ENCODE measurements at places on chromosomes 1 and 21. TPM values are rescaled to one million over a fixed set of nuclear protein-coding genes. Genes with fewer than 3 reads are reported as not detected.

DNA sequence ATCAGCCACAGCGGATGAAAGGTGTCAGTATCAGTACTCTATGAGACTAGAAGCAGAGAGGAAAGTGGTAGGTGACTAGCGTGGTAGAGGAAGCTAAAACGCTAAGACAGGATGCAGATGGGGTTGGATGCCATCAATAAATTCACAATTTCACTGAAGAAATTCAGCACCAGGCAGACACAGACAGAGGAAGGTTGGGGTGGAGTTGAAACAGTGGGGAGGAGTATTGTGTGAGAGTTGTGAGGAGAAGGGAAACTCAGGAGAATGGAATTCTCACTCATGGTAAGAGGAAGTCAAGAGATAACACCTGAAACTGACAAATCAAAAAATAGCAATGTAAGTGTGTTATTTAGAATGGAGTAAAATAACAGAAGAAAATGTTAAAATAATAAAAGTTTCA lies 208.5 kb upstream of the DAB1 start:
- H3K27ac ChIP-seq: no peak overlapping the region
- no peak overlapping the region for H3K4me3 ChIP-seq
- no peak for DNase-seq

GRCh38 chr1:113758631-113759332 lies 504 bp downstream of the PHTF1 start:
- H3K27me3 ChIP-seq: no peaks in the 10 kb centered on the region
- peak; percentile 89 for DNase-seq
- H3K4me3 ChIP-seq: peak overlapping the region; percentile 84
- peak overlapping the region; percentile 95 for H3K27ac ChIP-seq
- H3K4me1 ChIP-seq: no peaks in the 10 kb centered on the region

- H3K27ac ChIP-seq: no peak overlapping the region
- H3K27me3 ChIP-seq: no peaks in the 10 kb centered on the region
- DNase-seq: no peak
- no peaks in the 10 kb centered on the region for H3K4me1 ChIP-seq
Observed at GRCh38 chr1:187013582-187014200, 184.9 kb downstream of the PLA2G4A start.

DNA sequence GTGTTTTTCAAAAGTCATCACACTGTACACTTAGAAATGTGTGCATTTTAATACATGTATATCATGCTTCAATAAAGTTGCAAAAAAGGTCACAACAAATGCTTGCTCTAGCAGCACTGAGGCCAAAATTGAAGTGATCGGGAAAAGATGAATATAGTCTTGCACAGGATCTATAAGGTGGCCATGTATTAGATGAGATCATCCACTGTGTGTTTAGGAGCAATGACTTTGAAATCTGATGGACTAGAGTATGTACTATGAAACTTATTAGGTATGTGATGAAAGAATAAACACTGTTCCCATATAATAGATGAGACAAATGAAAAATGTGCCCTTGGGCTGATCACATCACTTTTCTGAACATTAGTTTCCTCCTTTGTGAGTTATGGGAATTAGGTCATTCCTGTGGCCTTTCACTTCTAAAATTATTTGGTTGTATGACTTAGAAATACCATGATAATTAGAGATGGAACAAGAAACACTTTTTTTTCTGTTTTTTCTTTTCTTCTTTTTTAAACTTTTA lies 984.6 kb downstream of the ADGRL2 start:
- no peaks in the 10 kb centered on the region for H3K27me3 ChIP-seq
- no peak overlapping the region for H3K4me3 ChIP-seq
- H3K4me1 ChIP-seq: no peaks in the 10 kb centered on the region
- no peaks in the 10 kb centered on the region for H3K36me3 ChIP-seq

- no peak overlapping the region for H3K4me3 ChIP-seq
- no peaks in the 10 kb centered on the region for H3K36me3 ChIP-seq
- no peaks in the 10 kb centered on the region for H3K27me3 ChIP-seq
- no peak for DNase-seq
- peaks cover 10% of the 10 kb centered on the region for H3K4me1 ChIP-seq
Observed at GRCh38 chr1:181179279-181179986, 90.9 kb downstream of the IER5 start.

DNA sequence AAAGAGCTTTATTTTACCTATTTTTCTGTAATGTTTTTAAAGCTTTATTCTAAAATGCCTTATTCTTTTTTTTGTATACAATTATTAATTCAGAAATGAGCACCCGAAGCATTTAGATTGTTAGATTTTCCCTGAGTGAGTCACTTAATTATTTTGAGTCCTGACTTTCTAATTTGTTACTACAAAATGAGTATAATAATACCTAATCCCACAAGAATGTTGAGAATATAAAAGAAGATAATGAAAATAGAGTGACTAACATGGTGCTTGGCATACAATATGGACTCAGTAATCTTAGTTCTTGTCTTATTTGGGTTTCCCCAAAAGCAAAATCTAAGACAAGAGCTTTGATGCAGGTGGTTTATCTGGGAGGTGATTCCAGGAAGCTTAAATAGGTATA lies 142.2 kb downstream of the LHX8 start:
- H3K4me1 ChIP-seq: no peaks in the 10 kb centered on the region
- no peaks in the 10 kb centered on the region for H3K27me3 ChIP-seq
- H3K27ac ChIP-seq: no peak overlapping the region
- H3K36me3 ChIP-seq: no peaks in the 10 kb centered on the region
- no peak for DNase-seq
- no peak overlapping the region for H3K4me3 ChIP-seq

GRCh38 chr1:209886219-209886536 lies 51.8 kb upstream of the SYT14 start:
- no peaks in the 10 kb centered on the region for H3K36me3 ChIP-seq
- H3K4me3 ChIP-seq: no peak overlapping the region
- no peak for DNase-seq
- H3K4me1 ChIP-seq: no peaks in the 10 kb centered on the region

- no peak for DNase-seq
- no peaks in the 10 kb centered on the region for H3K27me3 ChIP-seq
- no peak overlapping the region for H3K4me3 ChIP-seq
Observed at GRCh38 chr1:85330214-85330631, 53.8 kb upstream of the BCL10 start.

DNA sequence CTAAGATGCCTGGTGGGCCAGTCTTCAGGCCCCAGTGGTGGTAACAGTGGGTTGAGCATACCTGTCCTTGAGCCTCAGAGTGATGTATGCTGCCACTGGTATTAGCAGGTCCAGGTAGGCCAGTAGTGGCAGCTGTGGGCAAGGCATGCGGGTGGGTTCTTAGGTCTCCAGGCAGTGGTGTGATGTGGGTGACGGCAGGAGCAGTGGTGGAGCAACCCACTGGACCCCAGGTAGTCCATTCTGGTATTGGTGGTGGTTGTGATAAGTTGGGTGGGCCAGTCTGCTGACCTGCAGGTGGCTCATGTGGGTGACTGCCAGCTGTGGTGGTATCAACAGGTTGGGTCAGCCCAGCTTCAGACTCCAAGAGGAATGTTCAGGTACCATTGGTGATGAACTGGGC lies 165.0 kb upstream of the GORAB start:
- H3K27me3 ChIP-seq: no peaks in the 10 kb centered on the region
- no peak overlapping the region for H3K4me3 ChIP-seq
- H3K36me3 ChIP-seq: no peaks in the 10 kb centered on the region
- H3K27ac ChIP-seq: no peak overlapping the region
- no peaks in the 10 kb centered on the region for H3K4me1 ChIP-seq
- DNase-seq: no peak

DNA sequence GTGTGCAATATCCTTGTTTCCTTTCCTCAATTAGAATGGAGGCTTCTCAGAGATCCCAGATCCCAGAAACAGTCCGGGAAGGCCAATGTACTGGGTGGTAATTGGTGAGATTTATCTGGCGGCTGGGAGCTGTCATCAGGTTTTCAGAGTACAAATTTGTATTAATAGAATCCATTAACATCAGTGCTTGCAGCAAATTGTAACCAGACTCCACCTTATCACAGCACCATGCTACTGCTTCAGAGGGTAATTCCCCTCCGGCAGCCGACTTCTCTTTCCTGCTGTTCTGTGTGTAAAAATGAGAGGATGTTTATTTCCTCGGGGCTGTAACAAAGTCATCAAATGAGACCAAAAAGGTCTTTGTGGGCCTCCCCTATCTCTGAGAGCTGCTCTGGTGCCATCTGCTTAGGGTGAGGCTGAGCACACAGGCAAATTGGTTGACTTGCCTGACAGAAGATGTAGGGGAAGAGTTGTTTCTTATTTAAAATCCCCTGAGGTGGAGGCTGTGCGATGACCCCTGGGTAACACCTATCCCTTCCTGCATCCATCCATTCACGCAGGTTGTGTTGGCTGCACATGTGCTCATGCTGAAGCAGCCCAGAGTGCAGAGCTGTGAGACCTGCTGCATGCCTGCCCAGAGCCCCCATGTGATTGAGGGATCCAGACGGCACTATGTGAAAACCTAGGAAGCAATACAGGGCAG lies 19.2 kb downstream of the NFASC start:
- no peaks in the 10 kb centered on the region for H3K4me1 ChIP-seq
- DNase-seq: no peak
- H3K27me3 ChIP-seq: no peaks in the 10 kb centered on the region
- H3K4me3 ChIP-seq: no peak overlapping the region

DNA sequence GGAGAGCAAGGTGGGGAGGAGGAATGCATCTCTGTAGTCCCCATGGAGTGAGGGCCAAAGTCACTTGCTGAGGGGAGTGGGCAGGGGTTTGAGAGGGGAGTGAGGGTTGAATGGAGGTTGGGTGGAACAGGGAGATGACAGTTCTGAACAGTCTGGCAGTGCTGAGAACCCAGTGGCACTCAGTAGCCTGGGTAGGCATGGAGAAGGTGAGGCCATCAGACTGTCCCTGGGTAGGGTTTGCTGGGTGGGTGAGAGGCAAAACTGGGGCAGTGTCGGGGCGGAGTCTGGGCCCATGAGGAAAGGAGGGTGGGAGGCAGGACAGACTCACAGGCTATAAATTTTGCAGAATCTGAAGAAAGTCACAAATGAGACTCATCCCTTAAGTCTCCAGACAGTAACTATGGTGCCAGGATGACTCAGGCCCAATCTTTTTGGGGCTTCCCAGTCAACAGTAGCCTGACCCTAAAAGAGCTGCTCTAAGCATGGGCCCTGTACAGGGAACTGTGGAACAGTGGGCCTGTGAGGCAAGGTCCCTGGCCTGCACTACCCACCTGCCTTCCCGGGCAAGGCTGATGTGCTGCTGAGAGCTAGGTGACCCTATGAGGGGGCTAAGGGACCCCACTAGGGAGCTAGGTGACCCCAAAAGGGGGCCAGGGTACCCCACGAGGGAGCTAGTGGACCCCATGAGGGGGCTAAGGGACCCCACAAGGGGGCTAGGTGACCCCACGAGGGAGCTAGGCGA lies 51.0 kb upstream of the DMRTB1 start:
- peaks cover 4% of the 10 kb centered on the region for H3K27me3 ChIP-seq
- DNase-seq: no peak
- no peak overlapping the region for H3K27ac ChIP-seq
- no peaks in the 10 kb centered on the region for H3K4me1 ChIP-seq
- H3K4me3 ChIP-seq: no peak overlapping the region
- no peaks in the 10 kb centered on the region for H3K36me3 ChIP-seq

GRCh38 chr1:205514211-205515142 lies 10.0 kb downstream of the CDK18 start:
- H3K36me3 ChIP-seq: no peaks in the 10 kb centered on the region
- H3K4me1 ChIP-seq: peaks cover 18% of the 10 kb centered on the region
- DNase-seq: no peak
- H3K4me3 ChIP-seq: no peak overlapping the region

DNA sequence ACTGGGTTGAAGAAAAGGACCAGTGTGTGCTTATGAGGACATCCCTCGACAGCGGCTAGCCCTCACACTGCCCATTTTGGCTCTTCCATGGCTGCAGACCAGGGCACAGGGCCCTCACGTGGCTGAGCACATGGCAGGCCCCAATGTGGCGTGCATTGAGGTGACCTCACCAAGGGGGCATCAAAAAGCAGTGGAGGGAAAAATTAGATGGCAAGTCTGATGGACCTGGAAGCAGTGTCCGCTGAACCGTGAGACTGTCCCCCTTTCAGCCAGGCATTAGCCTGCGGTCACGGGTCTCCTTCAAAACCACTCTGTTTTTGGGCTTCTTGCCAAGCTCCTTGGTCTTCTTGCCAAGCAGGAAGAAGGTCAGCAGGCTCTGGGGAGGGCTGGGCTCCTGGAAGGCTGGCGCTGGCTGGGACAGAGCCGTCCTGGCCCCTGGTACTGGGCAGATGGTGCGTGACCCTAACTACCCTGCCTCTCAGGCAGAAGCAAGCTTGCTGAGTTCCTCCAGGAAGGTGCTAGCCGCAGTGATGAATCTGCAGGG lies 30.8 kb downstream of the TRIM67 start:
- DNase-seq: peak; percentile 81
- no peaks in the 10 kb centered on the region for H3K27me3 ChIP-seq
- no peak overlapping the region for H3K27ac ChIP-seq
- peaks cover 5% of the 10 kb centered on the region for H3K4me1 ChIP-seq

DNA sequence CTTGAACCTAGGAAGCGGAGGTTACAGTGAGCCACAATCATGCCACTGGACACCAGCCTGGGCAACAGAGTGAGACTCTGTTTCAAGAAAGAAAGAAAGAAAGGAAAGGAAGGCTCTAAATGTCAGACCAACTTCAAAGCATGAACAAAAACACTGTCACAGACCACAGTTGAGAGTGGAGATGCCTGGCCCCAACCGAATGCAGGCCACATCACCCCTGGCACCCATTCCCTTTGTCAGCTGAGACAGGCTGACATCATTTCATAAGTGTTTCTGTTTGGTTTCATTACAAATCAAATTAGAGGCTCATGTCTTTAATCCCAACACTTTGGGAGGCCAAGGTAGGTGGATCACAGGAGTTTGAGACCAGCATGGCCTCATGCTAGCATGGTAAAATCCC lies 28.6 kb upstream of the NADK start:
- no peaks in the 10 kb centered on the region for H3K27me3 ChIP-seq
- no peak overlapping the region for H3K4me3 ChIP-seq

DNA sequence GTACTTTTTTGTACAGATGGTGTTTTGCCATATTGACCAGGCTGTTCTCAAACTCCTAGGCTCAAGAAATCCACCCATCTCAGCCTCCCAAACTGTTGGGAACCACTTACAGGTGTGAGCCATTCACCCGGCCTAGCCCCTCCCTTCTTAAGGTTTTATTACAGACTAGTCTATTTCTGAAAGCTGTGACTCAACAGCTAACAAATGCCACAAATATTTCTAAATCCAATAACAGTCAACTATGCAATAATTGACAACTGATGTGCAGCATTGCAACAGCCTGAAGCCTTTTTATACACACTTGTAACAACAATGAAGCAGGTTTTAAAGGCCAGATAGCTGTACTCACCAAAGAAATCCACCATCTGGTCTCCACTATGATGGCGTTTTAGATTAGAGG lies 51.4 kb downstream of the GRIK1 start:
- H3K4me3 ChIP-seq: no peak overlapping the region
- no peak overlapping the region for H3K27ac ChIP-seq
- H3K27me3 ChIP-seq: no peaks in the 10 kb centered on the region
- H3K36me3 ChIP-seq: no peaks in the 10 kb centered on the region

Gene LMX1A
- not detected for total RNA-seq

Gene E2F2
- 0.32 TPM for total RNA-seq

Gene ADARB1
- total RNA-seq: 73.6 TPM

Gene GJC2
- 6.9 TPM for total RNA-seq

Gene SARS1
- 194 TPM for total RNA-seq
